ENCODE measurements at places on chromosomes 1 and 21. TPM values are rescaled to one million over a fixed set of nuclear protein-coding genes. Genes with fewer than 3 reads are reported as not detected.

Gene ETV3L
- not detected for total RNA-seq

Gene NOTCH2
- 190 TPM for total RNA-seq

Gene OR2G2
- not detected for total RNA-seq

Gene AIM2
- total RNA-seq: 3.4 TPM

Gene ESRRG
- total RNA-seq: not detected

Gene TMEM82
- total RNA-seq: not detected

Gene HSD3B1
- total RNA-seq: not detected

Gene APCS
- not detected for total RNA-seq

Gene TRIM62
- total RNA-seq: 13.0 TPM

Gene C1orf185
- total RNA-seq: not detected

Gene GBP4
- total RNA-seq: 20.2 TPM

Gene SPOCD1
- 6.6 TPM for total RNA-seq

Gene CLEC20A
- total RNA-seq: not detected

DNA sequence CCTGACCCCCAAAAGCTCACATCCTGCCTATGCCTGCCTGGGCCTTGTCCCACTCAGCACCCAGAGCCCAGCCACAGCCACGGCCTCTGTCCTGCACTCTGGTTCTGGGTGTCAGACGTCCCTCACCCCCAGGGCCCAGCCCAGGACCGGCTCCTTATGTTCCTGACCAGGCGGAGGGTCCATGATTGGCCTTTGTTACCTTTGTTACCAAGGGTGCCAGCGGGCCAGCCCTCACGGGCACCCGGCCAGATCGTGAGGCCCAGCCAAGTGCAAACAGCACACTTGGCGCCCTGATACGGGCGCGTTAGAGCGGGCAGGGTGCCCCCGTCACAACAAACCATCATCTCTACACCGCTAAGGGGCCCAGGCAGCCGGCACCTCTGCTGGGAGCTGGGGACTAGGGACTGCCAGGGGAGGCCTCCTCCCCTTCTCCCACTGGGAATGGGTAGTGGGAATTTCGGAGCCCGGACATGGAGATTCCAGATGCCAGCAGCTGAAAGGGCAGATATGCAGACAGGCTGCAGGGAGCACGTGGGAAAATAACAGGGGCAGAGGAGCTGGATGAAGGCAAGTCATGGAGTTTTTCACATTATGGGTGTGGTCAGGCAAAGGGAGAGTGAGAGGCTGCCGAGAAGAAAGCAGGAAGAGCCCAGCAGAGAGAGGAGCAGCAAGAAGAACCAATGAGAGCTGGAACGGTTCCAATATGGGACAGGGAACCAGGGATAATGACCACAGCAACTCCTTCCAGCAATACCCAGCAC lies 22.1 kb downstream of the HSPG2 start:
- H3K4me1 ChIP-seq: peaks cover 60% of the 10 kb centered on the region
- peak overlapping the region; percentile 99 for H3K27ac ChIP-seq
- no peaks in the 10 kb centered on the region for H3K36me3 ChIP-seq
- H3K4me3 ChIP-seq: no peak overlapping the region

GRCh38 chr1:167524651-167525050 lies 6.3 kb upstream of the CD247 start:
- no peak for DNase-seq
- no peak overlapping the region for H3K4me3 ChIP-seq
- H3K4me1 ChIP-seq: no peaks in the 10 kb centered on the region
- no peaks in the 10 kb centered on the region for H3K27me3 ChIP-seq

- DNase-seq: no peak
- H3K27ac ChIP-seq: no peak within 1 kb of the TSS
- no peaks in the 10 kb centered on the region for H3K27me3 ChIP-seq
- H3K4me1 ChIP-seq: no peaks in the 10 kb centered on the region
- peaks cover 31% of the 10 kb centered on the region for H3K36me3 ChIP-seq
Measured at GRCh38 chr1:75796376-75797272, at the start of gene MSH4. MSH4 (plus strand) TSS chr1:75796882; CDS start chr1:75796986, 104 bp downstream.

- H3K4me1 ChIP-seq: no peaks in the 10 kb centered on the region
- H3K27me3 ChIP-seq: no peaks in the 10 kb centered on the region
- H3K4me3 ChIP-seq: no peak overlapping the region
- H3K36me3 ChIP-seq: no peaks in the 10 kb centered on the region
- no peak for DNase-seq
Measured at GRCh38 chr1:79633456-79633855, 626.9 kb upstream of the ADGRL4 start.

DNA sequence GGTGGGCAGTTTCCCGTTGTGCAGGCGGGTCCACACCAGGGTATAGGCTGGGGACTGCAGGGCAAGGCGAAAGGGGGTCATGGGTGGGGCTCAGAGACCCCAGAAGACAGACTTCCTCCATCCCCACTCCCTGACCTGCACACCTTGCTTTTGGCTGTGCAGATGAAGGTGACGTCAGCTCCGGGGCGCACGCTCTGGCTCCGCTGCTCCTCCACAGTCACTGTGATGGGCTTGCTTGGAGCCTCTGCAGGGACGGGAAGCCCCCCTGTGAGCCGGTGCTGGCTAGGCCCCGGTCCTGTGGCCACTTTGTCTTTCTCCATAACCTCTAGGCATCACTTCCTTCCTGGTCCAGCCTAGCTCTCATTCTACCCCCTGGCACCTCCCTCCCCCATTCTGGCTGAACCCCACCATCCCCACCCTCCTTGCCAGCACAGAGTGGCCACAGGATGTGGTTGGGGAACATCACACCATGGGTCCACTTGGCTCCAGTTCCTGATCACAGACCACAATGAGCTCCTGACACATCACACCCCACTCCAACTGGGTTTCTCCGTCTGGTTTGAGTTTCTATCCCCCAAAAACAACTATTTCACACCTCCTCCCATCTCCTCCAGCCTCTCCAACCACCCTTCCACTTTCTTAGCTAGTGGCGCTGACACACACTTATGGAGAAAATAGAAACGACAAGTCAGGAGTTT lies 45.2 kb downstream of the LDLRAD2 start:
- no peaks in the 10 kb centered on the region for H3K4me1 ChIP-seq
- DNase-seq: no peak
- H3K27ac ChIP-seq: no peak overlapping the region
- H3K4me3 ChIP-seq: no peak overlapping the region
- H3K27me3 ChIP-seq: no peaks in the 10 kb centered on the region
- peaks cover 94% of the 10 kb centered on the region for H3K36me3 ChIP-seq

- peaks cover 7% of the 10 kb centered on the region for H3K4me1 ChIP-seq
- no peaks in the 10 kb centered on the region for H3K36me3 ChIP-seq
- DNase-seq: no peak
- H3K27ac ChIP-seq: peak overlapping the region; percentile 32
- H3K27me3 ChIP-seq: no peaks in the 10 kb centered on the region
- H3K4me3 ChIP-seq: no peak overlapping the region
Measured at GRCh38 chr1:209787551-209787950, 3.2 kb upstream of the C1orf74 start.

- DNase-seq: no peak
- H3K4me1 ChIP-seq: no peaks in the 10 kb centered on the region
Measured at GRCh38 chr1:174519844-174520243, 72.1 kb downstream of the GPR52 start.

- no peaks in the 10 kb centered on the region for H3K36me3 ChIP-seq
- peaks cover 4% of the 10 kb centered on the region for H3K4me1 ChIP-seq
- no peaks in the 10 kb centered on the region for H3K27me3 ChIP-seq
Measured at GRCh38 chr1:87513966-87514660, 185.4 kb downstream of the LMO4 start.

All from thoracic aorta (tissue), 2 donors.